ENCODE measurements at places on chromosomes 3 and 15.

DNA sequence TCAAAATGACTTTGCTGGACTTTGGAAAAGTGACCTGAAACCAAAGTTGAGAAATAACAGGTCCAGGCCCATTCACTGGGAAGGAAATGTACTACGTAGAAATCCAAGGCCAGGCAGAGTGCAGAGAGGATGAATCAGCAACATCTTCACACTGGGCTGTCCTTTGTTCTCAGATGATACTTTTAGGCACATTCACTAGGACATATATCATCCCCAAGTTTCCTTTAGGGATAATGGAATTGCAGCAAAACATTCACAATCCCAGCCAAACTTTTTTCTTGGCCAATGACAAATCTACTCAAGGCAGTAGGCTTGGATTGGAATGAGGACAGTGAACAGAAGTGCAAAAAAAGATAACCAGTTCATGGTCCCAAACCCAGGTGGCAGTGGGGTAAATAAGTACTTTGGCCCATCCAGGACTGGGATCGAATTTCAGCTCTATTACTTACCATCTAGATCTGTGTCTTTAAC, 75.1 kb downstream of the CLDN11 start:
- no peak for DNase-seq

DNA sequence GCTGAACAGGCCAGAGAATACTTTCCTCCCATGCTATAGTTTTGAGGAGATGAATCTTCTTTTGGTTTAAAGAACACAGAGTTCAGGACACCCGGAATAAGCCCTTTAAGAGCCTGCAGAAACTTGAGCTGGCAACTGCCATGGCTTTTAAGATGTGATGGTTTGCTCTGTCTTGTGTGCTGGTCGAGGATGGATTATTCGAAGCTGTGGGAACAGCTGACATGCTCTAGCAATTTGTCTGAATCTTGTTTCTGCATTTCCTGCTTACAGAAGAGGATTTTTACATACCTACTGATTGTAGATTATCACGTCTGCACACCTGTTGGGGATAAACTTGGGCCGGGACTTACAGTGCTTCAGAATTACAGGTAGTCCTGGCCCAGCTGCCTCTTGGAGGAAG, 396.9 kb downstream of the LRTM1 start:
- DNase-seq: no peak

DNA sequence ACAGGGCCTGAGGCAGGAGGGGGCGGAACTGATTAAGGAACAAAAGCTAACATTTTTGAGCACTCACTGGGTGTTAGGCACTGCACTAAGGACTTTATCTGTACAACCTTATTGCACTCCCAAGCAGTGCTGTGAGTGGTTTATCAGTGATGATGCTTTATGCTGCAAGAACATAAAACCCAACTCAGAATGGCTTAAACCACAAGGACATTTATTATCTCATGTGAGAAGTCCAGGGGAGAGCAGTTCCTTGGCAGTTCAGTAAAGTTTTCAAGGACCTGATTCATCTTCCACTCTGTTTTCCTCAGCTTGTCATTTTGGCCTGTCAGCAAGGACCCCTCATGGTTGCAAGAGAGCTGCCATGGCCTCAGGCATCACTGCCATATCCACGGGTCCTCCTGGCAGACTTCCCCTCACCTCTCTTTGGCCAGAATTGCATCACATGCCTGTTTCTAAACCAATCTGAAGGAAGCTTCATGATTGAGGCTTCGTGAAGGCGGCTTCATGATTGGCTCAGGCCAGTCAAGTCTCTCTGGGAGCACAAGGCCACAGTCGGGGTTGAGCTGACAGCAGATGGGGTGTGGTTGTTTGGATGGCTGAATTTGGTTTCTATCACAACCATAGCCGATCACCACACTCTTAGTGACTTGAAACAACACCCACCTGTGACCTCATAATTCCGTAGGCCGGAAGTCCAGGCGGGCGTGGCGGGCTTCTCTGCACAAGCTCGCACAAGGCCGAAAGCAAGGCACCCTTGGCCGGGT, 15.8 kb downstream of the EFCC1 start:
- DNase-seq: no peak

DNA sequence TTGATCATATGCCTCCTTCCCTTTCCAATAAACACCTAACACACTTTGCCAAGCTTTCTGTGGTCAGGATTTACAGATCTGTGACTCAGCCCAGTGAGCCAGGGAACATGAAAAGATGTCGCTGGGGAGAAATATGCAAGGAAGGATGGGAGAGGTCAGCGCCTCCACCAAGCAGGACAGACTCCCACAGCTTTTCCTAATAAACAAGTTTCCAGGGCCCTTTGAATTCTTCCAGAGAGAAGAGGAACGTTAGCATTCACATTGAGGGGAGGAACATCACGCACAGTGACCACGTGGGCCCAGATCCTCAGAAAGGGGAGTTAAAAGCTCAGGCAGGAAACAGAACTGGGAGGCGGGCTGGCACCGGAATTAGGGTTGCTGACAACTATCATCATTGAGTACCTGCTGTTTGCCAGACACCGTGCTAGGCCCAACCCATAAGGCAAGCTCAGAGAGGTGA, 33.3 kb upstream of the MRPS22 start:
- DNase-seq: no peak

GRCh38 chr15:101033801-101034200, 114.6 kb downstream of the LRRK1 start:
- no peak for DNase-seq

DNA sequence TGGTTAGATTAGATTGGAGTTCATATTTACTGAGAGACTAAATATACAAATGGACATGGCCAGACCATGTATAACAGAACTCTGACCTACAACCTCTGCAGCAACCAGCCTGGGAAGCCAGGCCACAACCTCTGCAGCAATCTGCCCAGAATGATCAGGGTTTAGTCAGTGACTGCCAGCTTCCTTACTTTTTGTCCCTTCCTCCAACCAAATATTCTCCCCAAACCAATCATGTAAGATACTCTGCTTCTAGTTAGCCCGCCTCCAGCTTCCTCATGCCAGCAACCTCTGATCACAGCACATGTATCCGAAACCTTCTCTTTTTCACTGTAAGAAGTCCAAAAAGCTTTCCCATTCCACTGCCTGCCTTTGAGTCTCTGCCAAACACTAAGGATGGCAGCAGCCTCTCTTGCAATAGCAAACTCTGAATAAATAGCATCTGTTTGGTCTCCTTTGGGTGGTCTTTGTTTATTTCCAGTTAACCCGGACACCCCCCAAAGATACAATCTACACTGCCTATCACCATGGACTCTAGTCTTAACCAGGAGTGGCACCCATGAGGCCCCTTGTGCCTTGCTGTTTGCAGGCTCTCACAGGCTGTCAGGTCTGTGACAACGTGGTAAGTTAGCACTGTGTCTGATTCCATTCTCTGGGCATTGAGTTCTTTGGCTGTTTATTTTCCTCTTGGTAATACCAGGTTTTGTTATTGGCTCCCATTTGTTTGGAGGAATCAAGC, 102.2 kb downstream of the ERC2 start:
- no peak for DNase-seq

GRCh38 chr3:161072751-161073150, 32.4 kb downstream of the B3GALNT1 start:
- DNase-seq: no peak

DNA sequence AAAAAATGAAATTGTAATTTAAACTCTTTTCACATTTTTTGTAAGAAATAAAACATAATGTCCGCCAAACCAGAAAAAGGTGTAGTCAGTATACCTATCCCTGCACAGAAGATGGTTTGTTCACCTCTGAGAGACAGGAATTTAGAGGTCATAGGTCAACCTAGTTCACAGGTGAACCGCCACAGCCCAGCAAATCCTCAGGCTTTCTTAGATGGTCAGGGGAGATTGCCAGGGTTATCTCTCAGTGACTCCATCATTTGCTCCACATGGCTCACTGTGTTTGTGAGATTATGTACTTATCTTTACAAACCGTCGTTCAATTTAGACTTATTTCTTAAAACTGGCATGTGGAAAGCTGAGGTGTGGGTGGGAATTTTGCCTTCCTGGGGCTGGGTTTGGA, 264.2 kb downstream of the GABRG3 start:
- DNase-seq: no peak

- no peak for DNase-seq
Measured at GRCh38 chr15:101533371-101534140, 44.0 kb upstream of the PCSK6 start.

DNA sequence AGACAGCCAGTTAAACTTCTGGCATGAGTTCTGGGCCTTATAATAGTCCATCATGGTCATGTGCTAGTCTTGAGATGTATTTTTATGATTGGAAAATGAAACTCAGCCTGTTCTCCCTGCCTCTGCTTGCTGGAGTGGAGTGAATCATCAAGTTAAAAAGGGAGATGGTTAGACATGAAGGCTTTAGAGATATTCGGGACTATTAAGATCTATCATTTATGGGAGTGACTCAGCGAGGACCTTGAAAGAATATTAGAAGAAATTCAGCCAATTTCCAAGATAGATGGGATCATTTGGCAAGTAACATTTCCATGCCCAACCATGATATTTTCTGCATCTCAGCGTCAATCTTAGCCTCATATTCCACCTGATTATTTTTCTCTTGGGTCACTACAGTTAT, 79.8 kb downstream of the AGBL1 start:
- DNase-seq: no peak

- no peak for DNase-seq
Measured at GRCh38 chr3:174169736-174170135, 689.4 kb upstream of the NAALADL2 start.

DNA sequence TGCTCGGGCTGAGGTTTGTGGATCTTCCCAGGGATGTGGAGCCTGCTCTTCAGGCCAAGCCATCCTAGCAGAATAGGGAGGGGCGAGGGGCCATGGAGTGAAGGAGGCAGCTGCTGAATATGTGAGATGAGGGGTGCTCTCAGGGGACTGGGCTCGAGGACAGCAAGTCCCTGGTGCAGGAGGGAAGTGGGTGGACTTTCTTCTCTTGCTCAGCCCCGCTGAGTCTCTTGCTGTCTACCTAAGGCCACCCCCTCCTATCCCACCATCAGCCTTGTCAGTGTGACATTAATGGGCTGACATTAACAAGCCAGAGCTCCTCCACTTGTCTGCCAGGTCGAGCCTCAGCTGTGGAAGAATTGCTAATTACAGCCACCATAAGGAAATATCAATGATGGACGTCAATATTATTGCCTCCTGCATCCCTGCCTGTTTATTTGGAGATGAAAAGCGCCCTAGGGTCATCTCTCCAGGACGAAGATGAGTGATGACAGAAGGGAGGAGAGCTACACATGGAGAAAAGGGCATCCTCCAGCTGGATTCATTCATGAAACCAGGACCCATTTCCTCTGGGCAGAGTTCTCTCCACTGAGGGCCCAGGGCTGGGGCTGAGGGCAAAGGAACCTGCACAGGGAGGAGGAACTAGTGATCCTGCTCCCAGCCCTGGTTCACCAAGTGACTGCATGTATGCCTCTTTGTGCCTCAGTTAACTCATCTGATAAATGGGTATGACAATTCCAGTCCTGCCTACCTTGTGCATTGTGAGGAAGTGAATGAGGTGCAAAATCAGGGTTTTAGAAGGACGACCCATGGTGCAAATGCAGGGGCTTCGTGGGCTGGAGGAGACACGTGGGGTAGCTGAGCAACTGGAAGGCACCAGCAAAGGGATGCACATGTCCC, 34.9 kb upstream of the LINGO1 start:
- no peak for DNase-seq

Measured in stimulated activated CD8-positive, alpha-beta memory T cell treated with anti-CD3 and anti-CD28 coated beads, Interleukin-2, amount 100 ng/mL, for 1 hour (primary cell).